ENCODE measurements at places on chromosomes 1 and 21. TPM values are rescaled to one million over a fixed set of nuclear protein-coding genes. Genes with fewer than 3 reads are reported as not detected.
A peak's percentile ranks its signal among the peaks of the same experiment; 100 is the strongest.

DNA sequence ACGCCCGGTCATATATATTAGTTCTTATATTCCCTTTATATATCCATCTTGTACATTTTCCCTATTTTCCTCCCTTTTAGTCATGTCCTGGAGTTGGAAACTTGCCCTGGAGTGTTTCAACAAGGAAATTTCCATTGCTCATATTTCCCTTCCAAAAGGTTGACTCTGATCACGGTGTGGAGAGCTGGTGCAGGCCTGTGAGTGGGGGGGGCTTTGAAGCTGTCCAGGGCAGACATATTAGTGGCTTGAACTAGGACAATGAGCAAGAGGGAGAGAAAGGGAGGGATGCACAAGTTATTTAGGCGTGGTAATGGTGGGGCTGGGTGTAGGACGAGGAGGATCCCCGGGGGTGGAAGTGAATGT, 30.4 kb upstream of the TMEM61 start:
- DNase-seq = no peak

- no peak for DNase-seq
These were observed 25.3 kb upstream of the LRRC8B start for GRCh38 chr1:89499320-89499719.

DNA sequence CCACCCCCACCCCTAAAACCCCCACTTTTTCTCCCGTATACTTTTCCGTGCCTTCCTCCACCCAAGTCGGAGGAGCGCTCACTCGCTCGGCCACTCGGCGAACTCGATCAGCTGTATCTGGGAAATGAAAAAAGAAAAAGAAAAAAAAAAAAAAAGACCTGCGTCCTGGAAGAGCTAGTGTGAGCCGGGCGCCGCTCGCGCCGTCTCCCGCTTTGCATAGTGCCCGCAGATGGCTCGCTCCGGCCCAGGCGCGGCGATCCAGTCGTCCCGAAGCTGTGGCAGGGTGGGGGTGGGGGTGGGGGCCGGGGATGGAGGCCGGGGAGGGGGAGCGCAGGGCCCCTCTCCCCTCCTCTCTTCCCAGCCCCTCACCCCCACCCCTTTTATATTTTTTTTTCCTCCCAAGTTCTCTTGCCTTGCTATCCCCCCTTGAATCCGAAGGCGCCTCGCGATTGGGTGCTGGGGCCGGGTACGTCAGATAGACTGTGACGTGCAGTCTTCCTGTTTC, 299 bp upstream of the PROX1 start:
- DNase-seq = peak; percentile 21

DNA sequence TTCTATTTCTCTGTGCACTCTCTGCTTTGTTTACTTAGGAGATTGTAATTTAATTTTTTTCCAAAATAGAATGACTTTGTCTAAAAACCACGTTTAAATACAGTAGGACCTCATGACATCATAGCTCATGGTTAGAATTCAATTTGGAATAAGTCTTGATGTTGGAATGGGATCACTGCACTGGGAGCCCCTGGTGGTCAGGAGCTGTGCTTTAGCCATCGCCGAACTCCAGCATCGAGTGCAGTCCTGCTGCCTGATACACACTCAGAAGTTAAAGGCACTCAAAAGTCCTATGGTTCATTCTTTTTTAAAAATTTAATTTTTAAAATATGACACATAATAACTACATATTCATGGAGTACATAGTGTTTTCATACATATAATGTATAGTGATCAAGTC, 75.1 kb downstream of the TEX35 start:
- DNase-seq = no peak

DNA sequence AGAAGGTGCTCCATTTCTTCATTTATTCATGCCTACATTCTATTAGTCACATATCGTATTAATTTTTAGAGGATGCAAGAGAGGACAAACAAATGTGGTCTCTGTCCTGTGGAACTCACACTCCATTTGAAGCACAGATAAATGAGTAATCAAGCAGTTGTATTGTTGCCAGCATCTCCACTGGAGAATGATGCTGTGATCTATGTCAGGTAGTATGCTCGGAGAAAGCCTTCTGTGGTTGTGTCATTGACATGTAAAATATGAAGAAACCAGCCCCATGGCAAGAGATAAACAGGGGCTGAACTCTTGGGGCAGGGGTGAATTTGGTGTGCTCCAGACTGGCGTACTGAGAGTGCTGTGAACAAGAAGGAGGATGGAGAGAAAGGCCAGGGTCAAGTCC, 101.2 kb downstream of the FASLG start:
- no peak for DNase-seq

Gene KCNE2
- total RNA-seq = not detected

Gene TLR5
- under 0.01 TPM for total RNA-seq

Gene TEKT2
- 4.8 TPM for total RNA-seq

Gene SYDE2
- 3.2 TPM for total RNA-seq

Gene PIGP
- total RNA-seq = 5.7 TPM
